ENCODE measurements at places on chromosomes 7 and 10.

DNA sequence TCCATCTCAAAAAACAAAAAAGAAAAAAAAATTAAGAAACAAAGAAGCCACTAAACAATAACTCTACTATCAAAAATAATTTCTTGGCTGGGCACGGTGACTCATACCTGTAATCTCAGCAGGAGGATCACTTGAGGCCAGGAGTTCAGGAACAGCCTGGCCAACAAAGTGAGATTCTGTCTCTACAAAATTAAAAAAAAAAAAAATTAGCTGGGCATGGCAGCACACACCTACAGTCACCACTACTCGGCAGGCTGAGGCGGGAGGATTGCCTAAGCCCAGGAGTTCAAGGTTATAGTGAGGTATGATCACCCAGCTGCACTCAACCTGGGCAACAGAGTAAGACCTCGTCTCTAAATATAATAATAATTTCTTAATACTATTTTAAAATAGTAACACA, 69.0 kb downstream of the PARD3 start:
- DNase-seq: no peak

- DNase-seq: no peak
Measured at GRCh38 chr10:123769647-123770046, 103.5 kb downstream of the GPR26 start.

GRCh38 chr10:62116896-62117295, 151.7 kb downstream of the RTKN2 start:
- DNase-seq: no peak

DNA sequence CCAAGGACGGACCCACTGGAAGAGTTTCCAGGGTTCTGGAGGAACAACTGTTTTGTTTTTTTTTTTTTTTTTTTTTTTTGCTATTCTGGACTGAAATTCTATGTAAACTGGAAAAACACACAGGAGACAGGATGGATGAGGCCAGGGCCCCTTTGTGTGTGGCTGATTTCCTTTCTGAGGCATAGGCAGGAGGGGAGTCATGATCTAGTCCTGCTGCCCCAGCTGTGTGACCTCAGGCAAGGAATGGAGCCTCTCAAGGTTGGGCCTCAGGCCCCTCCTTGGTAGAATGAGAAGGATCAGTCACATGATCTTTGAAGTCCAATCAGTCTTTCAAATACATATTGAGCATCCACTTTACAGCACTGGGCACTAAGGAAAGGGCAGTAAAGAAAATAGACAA, 87.6 kb downstream of the SH3PXD2A start:
- no peak for DNase-seq

- no peak for DNase-seq
Measured at GRCh38 chr7:82362129-82362706, 81.4 kb downstream of the CACNA2D1 start.

GRCh38 chr10:28652703-28653102, 24.6 kb upstream of the BAMBI start:
- no peak for DNase-seq

DNA sequence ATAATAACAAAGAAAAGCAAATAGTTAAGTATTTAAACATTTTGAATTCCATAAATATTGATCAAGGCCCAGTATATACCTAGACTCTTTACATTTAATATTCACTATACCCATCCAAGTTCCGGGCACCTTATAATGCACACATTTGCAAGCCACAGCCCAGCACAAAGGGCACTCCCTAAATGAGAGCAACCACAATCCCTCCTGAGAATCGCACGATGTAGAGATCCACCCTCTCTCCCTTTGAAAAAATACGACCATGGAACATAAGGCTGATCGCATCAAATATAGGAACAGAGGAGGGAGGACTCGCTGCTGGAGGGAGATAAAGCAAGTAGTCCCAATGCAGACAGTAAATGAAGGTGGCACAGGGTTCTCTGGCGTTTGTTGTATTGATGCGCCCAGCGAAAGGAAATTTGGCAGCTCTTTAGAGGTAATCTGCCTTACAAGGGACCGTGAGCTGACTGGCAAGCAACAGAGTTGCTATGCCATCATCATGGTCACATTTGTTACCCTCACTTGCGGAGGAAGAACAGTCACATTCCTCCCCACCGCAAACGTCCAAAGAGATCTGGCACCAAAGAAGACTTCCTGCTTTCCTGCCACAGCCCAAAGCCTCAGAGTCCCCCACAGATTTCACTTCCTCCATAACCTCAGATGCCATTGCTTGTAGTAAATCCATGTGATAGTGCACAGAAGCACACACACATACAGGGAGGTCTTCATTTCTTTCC, 16.1 kb upstream of the TAS2R40 start:
- DNase-seq: no peak

DNA sequence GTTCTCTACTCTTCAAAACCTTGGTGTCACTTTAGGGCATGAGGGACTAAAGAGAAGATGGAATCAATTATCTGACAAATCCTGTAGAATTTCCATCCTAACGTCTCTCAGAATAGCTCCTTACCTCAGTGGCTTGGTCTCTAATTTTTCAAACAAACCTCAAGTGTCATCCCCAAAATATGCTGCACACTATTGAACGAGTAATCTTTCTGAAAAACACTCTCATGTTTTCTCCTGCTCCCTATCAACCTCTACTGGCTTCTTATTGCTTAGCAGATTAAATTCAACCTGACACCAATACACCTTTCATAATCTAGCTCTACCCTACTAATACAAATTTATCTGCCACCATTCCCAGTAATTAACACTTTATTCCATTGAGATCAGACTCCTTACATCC, 8.5 kb downstream of the CNOT4 start:
- DNase-seq: no peak

DNA sequence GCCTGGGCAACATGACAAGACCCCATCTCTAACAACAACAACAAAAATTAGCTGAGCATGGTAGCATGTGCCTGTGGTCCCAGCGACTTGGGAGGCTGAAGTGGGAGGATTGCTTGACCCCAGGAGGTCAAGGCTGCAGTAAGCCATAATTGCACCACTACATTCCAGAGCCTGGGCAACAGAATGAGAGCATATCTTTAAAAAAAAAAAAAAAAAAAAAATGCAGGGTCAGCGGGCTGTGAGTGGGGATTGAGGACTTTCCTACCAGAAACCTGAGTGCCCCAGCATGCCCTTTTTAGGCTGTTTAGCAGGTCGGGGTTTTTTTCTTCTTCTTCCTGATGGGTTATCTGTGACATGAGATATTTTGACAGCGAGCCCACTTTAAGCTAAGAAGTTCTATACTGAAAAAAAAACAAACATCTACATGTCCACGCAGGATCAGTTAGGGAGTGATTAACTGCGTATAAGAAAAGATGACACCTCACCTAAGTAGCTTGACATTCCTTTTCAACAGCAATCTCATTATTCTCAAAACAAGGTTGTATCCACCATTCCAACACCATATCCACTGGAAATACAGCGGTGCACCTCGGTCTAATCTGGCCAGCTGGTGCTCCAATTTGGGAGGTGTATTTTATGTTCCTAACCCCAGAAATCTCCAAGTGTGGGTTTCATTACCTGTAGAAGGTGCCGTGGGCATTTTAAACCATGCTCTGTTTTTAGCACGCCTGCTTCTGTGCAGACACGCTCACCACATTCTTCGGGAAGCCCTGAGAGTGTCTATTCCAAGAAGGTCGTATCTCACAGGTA, 13.8 kb upstream of the RFC2 start:
- no peak for DNase-seq

DNA sequence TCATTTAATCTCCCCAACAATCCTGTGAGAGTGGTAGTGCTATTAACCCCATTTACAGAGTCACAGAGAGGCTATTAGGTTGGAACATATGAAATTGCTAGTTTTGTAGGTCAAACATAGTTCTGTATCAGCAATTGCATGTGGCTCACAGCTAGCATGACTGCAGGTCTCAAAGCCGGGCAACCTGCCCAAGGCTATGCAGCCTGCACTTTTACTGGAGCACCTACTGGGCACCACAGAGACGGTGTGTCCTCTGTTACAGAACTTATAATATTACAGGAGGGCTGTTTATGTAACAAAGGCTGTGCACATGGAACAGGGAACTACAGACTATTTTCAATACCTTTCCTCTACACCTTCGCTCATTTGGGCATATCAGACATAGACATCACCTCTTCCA, 355.8 kb downstream of the RPS24 start:
- no peak for DNase-seq

DNA sequence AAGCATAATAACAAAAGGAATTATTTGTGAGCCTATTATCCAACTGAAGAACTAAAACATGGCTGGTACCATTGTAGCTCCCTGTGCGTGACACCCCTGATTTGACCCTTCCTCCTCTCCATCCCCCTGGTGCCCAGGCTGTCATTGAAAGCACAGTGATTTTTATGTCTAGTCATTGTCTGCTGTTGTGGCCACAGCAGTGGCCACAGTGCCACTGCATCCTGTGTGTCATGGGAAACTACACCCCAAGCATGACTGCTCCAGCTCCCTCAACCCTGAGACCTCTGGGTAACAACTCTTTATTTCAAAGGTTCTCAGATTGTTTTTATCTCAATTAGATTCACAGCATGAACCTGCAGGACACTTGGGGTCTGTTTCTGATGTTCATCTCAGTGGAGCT, 52.0 kb downstream of the ERLIN1 start:
- DNase-seq: no peak

DNA sequence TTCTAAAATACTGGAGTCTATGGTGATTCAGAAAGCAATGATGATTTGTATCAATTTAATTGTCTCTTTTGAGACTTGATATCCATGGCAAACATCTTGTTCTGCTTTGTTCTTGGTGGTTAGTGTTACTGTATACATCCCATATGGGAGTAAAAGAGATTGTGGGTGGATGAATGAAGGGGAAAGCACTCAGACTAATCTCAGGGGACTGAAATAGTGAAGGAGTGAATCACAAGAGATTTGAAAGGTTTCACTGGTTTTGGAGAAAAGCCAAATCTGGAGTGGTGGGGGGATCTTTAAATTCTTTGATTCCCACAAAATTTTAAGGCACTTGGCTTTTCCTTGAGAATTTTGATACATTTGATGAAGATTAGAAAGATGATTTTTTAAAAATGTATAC, 369.4 kb downstream of the INHBA start:
- no peak for DNase-seq

DNA sequence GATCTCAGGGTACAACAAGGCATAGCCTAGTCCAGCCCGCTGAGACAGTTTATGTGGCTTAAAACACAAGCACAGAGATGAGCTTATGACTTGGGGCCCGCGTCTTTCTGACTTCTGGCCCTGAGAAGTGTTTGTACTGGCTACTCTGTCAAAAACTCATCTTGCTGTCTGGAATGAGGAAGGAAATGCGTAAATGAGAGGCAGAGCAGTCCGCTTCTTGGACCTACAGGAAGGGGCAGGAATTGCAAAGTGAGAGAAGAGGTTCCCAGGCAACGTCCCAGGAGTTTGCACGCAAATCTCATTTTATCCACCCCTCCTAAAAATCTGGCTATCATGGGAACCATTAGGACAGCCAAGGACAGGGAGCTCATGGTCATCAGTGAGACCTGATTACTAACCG, 5.5 kb downstream of the ANXA11 start:
- DNase-seq: no peak

DNA sequence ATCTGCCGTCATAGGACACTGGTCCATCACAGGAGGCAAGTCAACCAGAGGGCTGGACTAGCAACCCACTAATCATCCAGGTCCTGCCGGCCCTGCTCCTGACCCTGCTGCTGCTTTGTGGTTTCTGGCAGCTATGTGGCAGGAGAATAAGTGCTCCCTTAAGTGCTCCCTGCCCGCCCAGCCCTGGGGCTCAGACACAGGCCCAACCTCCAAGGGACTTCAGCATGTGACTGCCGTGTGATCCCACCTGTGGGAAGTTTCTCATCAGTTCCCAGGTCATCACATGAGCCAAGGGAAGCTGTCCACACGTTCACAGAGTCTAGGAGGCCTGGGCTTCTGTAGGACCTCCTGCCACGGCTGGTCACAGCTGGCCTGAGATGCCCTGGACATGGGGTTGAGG, 34.2 kb upstream of the ZNF488 start:
- no peak for DNase-seq

GRCh38 chr10:63553473-63553872, 32.3 kb downstream of the REEP3 start:
- DNase-seq: no peak

DNA sequence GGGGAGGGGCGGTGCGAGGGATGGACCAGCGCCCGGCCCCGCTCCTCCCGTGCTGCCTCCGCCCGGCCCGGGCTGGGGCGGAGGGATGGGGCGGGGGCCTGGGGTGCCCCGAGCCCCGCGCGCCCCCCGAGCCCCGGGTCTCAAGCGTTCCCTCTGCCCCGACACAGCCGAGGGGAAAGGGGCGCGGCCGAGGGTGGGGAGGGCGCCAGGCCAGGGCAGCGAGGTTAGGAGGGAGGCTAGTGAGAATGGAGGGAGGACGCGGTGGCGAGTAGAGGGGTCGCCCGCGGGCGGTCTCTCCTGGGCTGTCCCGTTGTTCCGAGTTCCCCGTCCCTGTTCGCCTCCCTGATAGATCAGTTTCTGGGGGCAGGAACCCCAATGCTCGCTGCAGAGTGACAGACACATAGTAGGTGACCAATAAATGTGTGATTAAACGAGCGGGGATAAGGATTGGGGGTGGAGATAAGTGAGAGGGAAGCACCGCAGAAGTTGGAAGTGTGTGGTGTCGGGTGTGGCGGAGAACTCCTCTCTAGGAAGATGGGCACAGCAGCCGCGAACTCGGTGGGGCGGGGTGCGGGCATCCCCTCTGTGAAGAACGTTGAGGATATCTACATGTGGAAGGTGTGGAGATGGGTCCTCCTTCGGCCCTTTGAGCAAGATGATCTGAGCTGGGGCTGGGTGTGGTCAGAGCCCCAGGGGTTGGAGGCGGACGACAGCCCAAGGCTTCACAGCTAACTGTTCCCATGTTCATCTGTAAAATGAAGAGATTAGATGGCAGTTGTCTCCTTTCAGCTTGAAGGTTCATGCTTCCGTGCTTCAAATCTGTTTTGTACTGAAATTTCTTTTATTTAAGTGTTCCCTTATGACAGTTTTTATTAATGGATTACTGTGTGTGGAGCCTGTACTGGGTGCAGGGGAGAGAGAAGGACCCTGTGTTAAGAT, 580 bp downstream of the ZNF775 start:
- no peak for DNase-seq

- DNase-seq: no peak
Measured at GRCh38 chr10:46293832-46294640, 7.2 kb downstream of the ANTXRL start.

DNA sequence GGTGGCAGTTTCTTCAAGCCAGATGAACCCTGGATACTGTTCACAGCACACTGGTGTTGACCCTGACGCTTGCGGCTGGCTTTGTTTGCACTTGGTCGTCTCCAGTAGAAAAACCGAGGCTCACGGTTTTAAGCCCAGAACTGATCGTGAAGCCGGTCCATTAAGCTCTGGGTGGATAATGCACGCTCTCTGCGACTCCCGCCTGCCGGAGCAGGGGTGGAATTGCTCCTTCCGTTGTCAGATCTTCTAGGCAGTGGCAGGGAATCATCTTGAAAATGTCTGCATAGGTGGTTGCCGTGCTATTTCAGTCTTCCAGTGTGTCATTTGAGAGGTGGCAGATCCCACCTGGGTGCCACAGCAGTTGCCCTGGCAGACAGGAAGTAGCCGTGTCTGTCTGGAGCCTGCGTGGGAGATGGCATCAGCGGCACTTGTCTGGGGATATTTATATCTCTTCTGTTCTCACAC, 35.9 kb upstream of the AP5Z1 start:
- peak; percentile 9 for DNase-seq

- no peak for DNase-seq
Measured at GRCh38 chr7:143280566-143280965, 4.2 kb upstream of the TMEM139 start.

- DNase-seq: no peak
Measured at GRCh38 chr7:81183326-81183725, 264.5 kb upstream of the SEMA3C start.
